ENCODE measurements at places on chromosomes 11 and 22.

- DNase-seq, result no peak
Observed at GRCh38 chr11:116879800-116880625, 42.6 kb upstream of the APOA1 start.

- no peak for DNase-seq
Observed at GRCh38 chr11:18374956-18375355, 19.4 kb upstream of the LDHA start.

GRCh38 chr11:122755941-122756340 is 82.4 kb upstream of the CRTAM start:
- no peak for DNase-seq

- DNase-seq, result no peak
Observed at GRCh38 chr11:12682737-12683500, 8.7 kb downstream of the TEAD1 start.

DNA sequence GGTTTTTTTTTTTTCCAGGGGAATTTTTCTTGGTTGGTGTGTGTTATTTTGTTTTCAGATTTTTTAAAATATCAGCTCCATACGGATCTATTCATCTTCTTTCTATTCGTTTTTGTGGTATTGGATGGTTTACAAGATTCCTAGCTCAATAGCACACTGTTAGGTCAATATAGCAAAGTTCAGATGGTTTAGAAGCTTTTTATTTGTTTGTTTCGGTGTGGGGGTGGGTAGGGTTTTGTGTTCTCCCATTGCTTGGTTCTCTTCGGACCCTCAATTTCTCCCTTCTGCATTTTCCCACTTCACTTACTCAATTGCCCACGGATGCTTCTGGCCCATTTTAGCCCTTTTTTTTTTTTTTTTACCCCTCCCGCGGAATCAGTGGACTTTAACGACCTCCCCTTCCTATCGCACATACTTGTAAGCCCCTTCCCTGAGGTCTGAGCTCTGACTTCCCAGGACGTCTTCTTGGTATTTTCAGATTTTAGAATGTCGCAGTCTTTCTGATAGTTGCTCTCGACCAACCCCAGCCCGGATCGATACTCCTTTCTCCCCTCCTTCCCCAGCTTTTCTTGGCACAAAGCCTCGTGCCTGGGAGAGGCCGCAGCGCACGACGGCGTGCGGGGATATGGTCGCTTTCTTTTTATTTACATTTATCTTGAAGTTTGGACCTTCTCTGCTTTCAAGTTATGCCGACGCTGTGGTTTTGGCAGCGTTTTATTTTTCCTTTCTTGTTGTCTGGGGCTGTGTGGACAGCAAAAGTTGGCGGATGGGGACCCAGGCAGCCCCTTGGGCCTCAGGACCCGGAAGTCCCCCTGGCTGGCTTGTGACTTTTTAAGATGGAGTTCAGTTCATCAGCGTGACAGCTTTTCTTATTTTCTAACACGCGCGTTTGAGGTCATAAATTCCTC is 4.4 kb upstream of the SPDYC start:
- no peak for DNase-seq

DNA sequence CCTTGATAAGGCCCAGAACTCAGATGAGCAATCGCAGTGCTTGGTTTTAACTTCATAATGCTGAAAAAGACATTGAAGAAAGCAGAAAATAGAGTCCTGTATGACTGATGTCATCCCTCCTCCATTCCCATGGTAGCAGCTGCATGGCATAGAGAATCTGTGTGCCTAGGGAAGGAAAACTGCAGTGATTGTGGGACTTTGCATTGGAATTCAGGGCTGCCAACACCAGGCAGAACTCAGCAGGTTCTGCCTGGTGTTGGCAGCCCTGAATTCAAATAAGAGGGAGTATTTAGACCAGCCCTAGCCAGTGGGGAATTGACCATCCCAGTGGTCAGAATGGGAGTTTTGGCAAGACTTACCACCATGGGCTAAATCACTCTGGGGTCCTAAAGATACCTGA is 1016.0 kb downstream of the FAM181B start:
- no peak for DNase-seq

- no peak for DNase-seq
Observed at GRCh38 chr11:11292839-11293238, 60.2 kb downstream of the CSNK2A3 start.

GRCh38 chr11:74932169-74932568 is 16.7 kb downstream of the XRRA1 start:
- no peak for DNase-seq
